ENCODE measurements at places on chromosomes 12 and 14.

DNA sequence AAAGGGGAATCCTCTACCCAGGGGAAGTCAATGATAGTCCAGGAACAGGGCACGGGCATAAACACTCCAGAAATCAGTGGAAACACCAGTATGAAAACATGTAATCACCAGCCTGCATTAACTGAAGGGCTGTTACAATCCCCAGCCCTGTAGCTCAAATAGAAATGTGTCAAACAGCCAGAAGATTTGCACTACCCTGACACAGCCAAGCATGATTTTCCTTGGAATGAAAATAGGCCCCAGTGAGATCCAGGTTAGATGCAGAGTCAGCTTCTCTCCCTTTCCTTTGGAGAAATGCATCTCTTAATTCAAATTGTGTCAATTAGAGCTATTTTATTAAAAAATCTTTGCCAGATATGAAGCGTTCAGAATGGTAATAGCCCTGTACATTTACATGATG is 158.1 kb downstream of the RPS29 start:
- DNase-seq = no peak

DNA sequence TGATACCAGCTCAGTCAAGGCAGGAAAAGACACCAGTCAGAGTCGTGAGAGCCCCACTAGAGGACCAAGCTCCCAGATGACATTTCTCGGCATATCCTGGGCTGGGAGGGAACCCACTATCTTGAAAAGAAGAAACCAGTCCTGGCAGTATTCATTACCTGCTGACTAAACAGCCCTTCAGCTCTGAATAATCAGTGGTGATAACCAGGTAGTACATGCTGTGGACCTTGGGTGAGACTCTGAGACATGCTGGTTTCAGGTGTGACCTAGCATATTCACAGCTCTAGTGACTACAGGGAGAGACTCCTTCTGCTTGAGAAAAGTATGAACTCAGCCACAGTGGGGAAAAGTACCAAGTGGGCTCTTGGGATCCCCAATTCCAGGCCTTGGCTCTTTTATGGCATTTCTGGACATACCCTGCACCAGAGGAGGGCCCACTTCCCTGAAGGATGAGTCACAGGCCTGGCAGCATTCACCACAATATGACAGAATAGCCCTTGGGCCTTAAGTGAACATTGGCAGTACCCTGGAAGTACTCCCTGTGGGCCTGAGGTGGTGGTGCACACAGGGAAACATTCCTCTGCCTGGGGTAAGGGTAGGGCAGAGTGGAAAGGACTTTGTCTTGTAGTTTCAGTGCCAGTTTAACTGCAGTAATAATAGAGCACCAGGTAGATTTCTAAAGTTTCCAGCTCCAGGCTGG is 82.6 kb upstream of the SLC38A4 start:
- DNase-seq = no peak

DNA sequence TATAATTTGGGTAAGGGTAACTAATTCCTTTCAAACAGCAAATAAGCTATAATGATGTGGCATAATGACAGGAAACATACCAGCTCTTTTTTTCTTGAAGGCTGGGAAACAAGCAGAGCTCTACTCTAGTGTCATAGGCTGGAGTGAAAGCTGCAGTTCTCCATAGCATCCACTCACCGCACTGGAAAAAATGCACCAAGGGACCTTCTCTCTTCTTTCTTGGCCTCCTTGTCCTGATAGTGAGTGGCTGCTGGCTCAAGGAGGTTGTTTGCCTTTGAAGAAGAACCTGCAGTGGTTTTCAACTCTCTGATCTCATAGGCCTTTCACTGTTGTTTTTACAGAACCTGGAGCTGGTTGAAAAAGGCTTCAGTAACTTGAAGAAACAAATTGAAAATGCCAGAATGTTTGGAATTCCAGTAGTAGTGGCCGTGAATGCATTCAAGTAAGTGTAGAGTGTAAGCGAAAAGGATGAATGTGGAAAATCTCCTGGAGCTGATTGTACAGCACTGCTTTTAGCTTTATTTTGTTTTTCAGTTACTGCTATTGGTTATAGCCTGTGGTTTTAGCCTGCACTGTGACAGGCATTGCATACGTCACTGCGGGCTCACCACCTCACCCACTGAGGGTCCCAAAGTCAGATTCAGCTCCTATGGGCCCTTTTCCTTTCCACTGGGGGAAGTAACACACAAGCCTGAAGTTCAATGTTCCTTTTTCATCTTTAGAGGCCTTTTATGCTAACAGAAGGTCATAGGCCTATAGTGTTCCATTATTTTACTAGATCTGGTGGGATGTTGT is 17.2 kb upstream of the AKAP5 start:
- no peak for DNase-seq

GRCh38 chr12:57723630-57723962 is 14.9 kb downstream of the AGAP2 start:
- no peak for DNase-seq

DNA sequence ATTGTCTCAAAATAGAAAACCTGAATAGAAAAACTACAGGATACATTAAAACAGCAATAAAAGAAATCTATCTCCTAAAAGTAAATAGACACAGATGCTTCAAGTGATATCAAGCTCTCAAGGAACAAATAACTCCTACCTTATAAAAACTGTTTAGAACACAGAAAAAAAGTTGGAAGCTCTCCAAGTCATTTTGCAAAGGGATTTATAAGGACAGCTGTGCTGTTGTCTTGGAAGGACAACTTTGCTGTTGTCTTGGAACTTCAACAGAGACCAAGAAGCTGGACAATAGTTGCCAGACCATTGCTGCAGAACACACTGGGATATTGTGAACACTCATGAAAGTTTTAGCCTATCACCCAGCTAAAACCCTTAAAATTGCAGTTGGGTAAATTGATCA is 780.7 kb downstream of the FLRT2 start:
- no peak for DNase-seq

DNA sequence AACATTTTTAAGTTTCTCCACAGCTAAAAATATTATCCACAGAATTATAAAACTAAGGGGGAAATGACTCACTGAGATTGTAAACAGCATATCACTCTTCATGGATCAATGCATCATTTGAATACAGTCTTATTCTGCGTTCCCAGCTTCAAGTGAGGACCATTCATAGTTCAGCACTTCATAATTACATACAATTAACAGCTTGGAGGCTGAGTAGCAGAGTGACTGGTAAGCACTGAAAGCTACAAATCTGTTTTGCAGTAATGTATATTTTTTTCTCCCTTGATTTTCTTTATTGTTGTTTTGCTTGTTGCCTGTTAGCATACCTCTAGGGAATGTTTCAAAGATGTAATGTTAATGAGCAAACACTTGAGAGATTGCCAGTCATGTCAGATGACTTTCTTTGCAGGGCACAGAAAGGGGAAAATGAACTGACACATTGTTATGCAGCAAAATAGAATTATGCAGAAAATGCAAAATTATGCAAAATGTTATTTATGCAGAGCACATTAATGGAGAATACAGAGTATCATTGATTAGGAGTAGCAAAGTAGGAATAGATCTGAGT is 138.6 kb downstream of the RPS29 start:
- DNase-seq = no peak

DNA sequence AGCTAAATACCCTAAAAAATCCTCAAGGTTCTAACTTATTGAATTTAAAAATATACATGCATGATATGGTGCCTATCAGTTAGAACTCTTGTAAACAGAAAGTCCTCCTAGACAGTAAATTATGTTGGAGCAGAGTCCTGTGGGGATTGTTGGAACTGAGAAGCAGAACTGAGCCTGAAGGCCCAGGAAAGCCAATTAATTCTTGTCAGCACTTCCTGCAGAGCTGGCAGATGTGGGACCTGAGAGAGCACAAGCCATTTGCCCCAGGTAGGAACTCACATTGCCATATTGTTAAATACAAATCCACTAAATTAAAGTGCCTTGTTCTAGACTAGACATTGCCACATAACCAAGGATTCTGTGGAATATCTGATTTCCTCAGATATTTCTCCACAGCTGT is 117.1 kb downstream of the RTN1 start:
- DNase-seq = no peak

All from urinary bladder (tissue), 4 donors.